ENCODE measurements at places on chromosomes 4 and X.

DNA sequence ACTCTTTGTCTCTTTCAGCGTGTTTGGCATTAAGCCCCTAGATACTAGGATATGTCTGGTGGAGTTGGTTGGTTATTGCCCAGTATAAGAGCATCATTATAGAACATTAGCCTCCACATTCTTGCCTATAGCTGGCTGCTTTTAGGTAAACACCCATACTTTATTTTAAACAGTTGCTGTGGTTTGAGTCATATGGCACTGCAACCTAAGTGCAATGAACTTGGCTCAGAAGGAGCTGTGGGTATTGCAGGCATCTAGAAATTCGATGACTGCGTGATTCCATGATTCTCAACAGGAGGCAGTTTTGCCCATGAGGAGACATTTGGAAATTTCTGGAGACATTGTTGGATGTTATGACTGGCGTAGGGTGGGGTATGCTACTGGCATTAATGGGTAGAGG lies 49.5 kb downstream of the DCLK2 start:
- no peak overlapping the region for H3K27ac ChIP-seq
- no peaks in the 10 kb centered on the region for H3K36me3 ChIP-seq
- H3K4me3 ChIP-seq = no peak overlapping the region
- peaks cover 11% of the 10 kb centered on the region for H3K27me3 ChIP-seq
- no peak for DNase-seq

- H3K36me3 ChIP-seq = no peaks in the 10 kb centered on the region
- H3K4me1 ChIP-seq = no peaks in the 10 kb centered on the region
- no peak for DNase-seq
Observed at GRCh38 chrX:54230435-54231148, 47.5 kb upstream of the FAM120C start.

DNA sequence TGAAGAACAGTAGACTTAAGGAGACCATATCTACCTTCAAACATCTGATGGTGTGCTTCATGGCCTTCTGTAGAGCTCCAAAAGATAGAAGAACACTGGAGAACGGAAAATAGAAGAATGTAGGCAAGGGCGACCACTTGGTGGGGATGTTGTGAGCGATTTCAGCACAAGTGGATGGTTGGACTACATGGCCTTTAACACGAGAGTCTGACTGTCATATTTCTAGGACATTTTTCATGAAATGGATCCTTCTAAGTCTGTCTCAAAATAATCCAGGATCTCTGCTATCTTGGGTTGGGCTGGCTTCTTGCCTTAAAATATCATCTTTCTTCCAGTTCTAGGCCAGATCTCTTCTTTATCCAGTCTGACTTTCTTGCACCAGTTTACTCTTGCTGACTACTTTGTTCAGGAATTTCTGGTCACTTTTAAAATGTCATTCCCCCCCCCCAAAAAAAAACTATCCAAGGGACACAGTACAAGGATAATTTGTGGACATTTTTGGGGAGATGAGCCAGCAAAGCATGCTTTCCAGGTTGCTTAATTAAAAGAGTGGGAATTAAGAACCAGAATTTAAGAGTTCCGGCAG lies 1.2 kb upstream of the MID1IP1 start:
- peaks cover 5% of the 10 kb centered on the region for H3K36me3 ChIP-seq
- no peak for DNase-seq
- H3K27ac ChIP-seq = no peak overlapping the region
- no peak overlapping the region for H3K4me3 ChIP-seq

GRCh38 chrX:107731831-107732502 lies 43.6 kb downstream of the TSC22D3 start:
- no peak overlapping the region for H3K27ac ChIP-seq
- H3K4me3 ChIP-seq = no peak overlapping the region
- H3K36me3 ChIP-seq = no peaks in the 10 kb centered on the region
- no peaks in the 10 kb centered on the region for H3K27me3 ChIP-seq

DNA sequence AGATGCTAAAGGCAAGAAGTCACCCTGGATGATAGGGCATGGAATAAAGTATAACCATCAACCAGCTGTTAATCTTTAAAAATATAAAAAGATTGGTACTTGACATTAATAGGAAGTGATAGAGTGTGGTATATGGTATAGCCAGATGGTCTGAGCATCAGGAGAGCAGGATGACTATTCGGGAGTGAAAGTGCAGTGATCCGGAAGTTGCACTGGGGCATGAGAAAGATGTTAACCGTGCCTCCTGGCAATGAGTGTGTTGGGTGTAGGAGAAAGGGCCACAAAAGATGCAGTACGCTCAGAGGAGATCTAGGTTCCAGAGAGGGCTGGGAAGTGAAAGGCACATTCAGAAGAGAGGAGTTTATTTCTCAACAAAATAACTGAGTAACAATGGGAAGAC lies 65.0 kb downstream of the TSPAN7 start:
- no peak overlapping the region for H3K27ac ChIP-seq
- peaks cover 12% of the 10 kb centered on the region for H3K27me3 ChIP-seq
- H3K4me3 ChIP-seq = no peak overlapping the region
- no peaks in the 10 kb centered on the region for H3K36me3 ChIP-seq
- H3K4me1 ChIP-seq = peaks cover 1% of the 10 kb centered on the region
- DNase-seq = no peak

DNA sequence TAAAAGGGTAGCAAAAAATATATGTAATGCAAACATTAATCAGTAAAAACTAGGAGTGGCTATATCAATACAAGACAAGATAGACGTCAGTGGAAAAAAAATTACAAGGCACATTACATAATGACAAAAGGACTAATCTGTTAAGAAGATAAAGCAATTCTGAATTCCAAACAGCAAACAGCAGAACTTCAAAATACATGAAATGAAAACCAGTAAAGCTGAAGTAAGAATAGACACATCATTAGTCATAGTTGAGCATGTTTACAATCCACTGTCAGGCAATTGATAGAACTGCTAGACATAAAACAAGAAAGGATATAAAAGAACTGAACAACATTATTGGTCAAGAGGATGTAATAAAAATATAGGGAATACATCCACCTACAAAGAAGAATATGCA lies 12.2 kb downstream of the SULT1B1 start:
- no peaks in the 10 kb centered on the region for H3K27me3 ChIP-seq
- no peaks in the 10 kb centered on the region for H3K36me3 ChIP-seq
- no peak overlapping the region for H3K4me3 ChIP-seq
- no peaks in the 10 kb centered on the region for H3K4me1 ChIP-seq
- DNase-seq = no peak

DNA sequence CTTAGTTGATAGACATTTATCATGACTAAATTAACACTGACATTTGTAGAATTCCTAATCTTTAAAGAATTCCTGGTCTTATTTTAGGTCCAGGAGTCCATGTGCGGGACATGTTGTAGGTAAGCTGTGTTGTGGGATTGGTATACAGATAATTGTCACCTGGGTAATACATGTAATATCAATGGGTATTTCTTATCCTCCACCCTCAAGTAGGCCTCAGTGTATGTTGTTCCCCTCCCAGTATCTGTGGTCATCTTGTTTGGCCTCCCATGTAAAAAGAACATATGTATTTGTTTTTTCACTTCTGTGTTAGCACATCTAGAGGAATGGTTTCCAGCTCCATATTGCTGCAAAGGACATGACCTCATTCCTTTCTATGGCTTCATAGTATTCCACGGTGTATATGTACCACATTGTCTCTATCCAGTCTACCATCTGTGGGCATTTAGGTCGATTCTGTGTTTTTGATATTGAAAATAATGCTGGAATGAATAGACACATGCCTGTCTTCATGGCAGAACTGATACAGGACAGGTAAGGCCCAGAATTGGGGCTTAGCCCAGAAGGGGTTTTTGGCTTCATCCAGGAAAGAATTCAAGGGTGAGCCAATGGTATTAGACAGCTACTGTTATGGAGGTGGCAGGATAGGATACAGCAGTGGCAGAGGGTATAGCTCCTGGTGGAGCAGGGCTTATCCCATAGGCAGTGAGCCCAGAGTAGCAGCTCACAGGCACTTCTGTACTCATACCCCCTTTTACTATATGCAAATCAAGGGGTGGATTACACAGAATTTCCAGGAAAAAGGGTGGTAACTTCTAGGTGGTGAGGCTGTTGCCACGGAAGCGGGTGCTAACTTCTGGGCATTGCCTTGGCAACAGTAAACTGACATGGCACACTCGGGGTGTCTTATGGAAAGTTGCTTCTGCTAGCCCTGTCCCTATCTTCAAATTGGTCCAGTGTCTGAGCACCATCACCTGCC lies 66.1 kb upstream of the WDR1 start:
- peak overlapping the region; percentile 96 for H3K27ac ChIP-seq
- no peaks in the 10 kb centered on the region for H3K27me3 ChIP-seq
- peaks cover 32% of the 10 kb centered on the region for H3K36me3 ChIP-seq
- H3K4me3 ChIP-seq = no peak overlapping the region
- peak; percentile 75 for DNase-seq

- DNase-seq = no peak
- peak overlapping the region; percentile 78 for H3K27ac ChIP-seq
Observed at GRCh38 chr4:81471298-81471587, 464 bp downstream of the RASGEF1B start.

DNA sequence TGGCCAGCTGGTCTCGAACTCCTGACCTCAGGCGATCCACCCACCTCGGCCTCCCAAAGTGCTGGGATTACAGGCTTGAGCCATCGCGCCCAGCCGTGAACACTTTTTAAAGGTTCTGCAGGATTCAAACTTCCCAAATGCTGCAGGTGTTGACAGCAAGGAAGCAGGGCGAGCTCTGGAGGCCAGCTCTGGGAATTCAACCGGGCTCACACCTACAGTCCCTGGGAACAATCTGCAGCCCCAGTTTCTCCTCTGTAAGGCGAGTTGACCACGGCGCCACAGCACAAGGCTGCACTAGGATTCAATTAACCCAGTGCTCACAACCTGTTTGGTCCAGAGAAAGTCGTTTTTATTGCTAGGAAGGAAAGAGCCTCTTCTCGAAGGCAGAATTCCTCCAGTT lies 1.6 kb downstream of the MTNR1A start:
- H3K4me3 ChIP-seq = no peak overlapping the region
- H3K36me3 ChIP-seq = peaks cover 3% of the 10 kb centered on the region
- DNase-seq = no peak
- H3K27ac ChIP-seq = no peak overlapping the region
- no peaks in the 10 kb centered on the region for H3K4me1 ChIP-seq

- H3K4me1 ChIP-seq = peaks cover 13% of the 10 kb centered on the region
- peak within 1 kb of the TSS; percentile 84 for H3K4me3 ChIP-seq
- peak; percentile 73 for DNase-seq
- H3K27me3 ChIP-seq = no peaks in the 10 kb centered on the region
- H3K27ac ChIP-seq = peak within 1 kb of the TSS; percentile 88
Observed at GRCh38 chrX:136251041-136251991, at the start of gene MAP7D3. Gene MAP7D3, minus strand, starts transcription at chrX:136251400. Its CDS starts 42 bp downstream, at chrX:136251358.

DNA sequence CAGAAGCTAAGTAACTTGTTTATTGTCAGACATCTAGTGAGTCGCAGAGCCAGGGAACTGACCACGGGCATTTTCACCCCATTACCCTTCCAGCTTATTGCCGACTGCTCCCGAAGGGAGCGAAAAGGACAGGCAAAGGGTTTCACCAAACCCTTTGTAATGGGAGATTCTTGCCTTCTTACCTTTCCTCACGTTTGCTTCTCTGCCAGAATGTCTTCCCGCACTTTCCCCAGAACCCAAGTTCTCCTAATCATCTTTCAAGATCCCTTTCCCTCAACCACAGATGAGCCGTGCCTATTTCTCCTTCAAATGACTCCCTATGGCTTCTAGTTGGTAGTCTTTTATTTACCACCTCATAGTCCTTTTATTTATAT lies 520 bp upstream of the SRP72 start:
- no peaks in the 10 kb centered on the region for H3K27me3 ChIP-seq
- H3K27ac ChIP-seq = peak overlapping the region; percentile 94
- peaks cover 49% of the 10 kb centered on the region for H3K4me1 ChIP-seq
- peak overlapping the region; percentile 95 for H3K4me3 ChIP-seq

DNA sequence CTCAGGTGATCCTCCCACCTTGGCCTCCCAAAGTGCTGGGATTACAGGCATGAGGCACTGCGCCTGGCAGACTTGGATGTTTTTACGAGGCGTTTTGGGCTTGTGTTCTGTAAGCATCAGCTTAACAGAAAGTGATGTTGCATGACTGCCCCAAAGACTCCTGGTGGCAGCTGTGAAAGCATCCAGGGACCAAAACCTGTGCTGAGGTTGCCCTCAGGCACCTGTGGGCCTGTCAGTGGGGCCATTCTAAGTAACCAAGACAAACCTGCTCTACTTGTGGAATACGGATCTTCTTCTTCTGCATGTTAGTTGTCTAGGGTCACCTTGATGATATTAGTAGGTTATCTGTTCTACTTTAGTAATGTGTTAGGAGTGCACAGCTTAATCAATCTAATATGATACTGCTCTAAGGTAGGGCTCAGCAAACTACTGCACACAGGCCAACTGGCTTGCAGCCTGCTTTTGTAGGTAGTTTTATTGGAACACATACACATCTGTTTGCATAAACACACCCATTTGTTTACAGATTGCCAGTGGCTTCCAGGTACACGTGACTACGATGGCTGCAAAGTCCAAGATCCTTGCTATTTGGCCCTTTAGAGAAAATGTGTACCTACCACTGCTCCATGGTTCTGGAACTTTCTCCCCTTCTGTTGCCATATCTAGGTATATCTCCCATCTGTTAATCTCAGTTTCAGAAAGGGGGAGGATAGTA lies 136.7 kb downstream of the GPR143 start:
- peaks cover 5% of the 10 kb centered on the region for H3K4me1 ChIP-seq
- no peak overlapping the region for H3K27ac ChIP-seq
- no peak for DNase-seq
- no peaks in the 10 kb centered on the region for H3K36me3 ChIP-seq

GRCh38 chr4:158914218-158914617 lies 145.4 kb downstream of the FNIP2 start:
- no peaks in the 10 kb centered on the region for H3K4me1 ChIP-seq
- H3K27ac ChIP-seq = no peak overlapping the region
- H3K4me3 ChIP-seq = no peak overlapping the region

GRCh38 chr4:4618847-4619246 lies 77.0 kb upstream of the STX18 start:
- H3K4me3 ChIP-seq = no peak overlapping the region
- no peaks in the 10 kb centered on the region for H3K36me3 ChIP-seq
- H3K27me3 ChIP-seq = no peaks in the 10 kb centered on the region
- H3K4me1 ChIP-seq = no peaks in the 10 kb centered on the region
- no peak overlapping the region for H3K27ac ChIP-seq
- DNase-seq = no peak

GRCh38 chrX:65688403-65688871 lies 21.0 kb downstream of the MSN start:
- peaks cover 37% of the 10 kb centered on the region for H3K36me3 ChIP-seq
- H3K27ac ChIP-seq = peak overlapping the region; percentile 55
- H3K4me1 ChIP-seq = peaks cover 83% of the 10 kb centered on the region
- no peaks in the 10 kb centered on the region for H3K27me3 ChIP-seq

DNA sequence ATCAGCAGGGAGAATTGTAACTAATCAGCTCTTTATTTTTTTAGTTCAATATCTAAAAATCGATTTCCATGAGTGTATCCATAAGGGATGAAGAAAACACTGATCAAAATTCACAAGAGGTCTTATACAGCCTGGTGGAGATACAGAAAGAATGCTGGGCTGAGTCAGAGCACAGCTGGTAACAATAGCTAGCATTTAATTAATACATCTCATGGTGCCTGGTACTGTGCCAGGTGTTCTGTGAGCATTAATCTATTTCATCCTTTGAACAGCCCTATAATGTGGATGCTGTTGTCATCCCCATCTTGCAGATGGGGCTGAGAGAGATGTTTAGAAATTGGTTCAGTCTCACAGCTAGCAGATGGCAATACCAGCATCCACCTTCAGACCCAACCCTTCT lies 250.9 kb upstream of the RPS6KA3 start:
- H3K27ac ChIP-seq = no peak overlapping the region
- peaks cover 30% of the 10 kb centered on the region for H3K36me3 ChIP-seq
- DNase-seq = no peak
- H3K27me3 ChIP-seq = peaks cover 21% of the 10 kb centered on the region
- peaks cover 37% of the 10 kb centered on the region for H3K4me1 ChIP-seq

- H3K27ac ChIP-seq = no peak overlapping the region
- no peak overlapping the region for H3K4me3 ChIP-seq
- H3K36me3 ChIP-seq = no peaks in the 10 kb centered on the region
- no peaks in the 10 kb centered on the region for H3K4me1 ChIP-seq
- no peaks in the 10 kb centered on the region for H3K27me3 ChIP-seq
- DNase-seq = no peak
Observed at GRCh38 chrX:143754183-143754582, 33.6 kb upstream of the SPANXN2 start.
